ENCODE measurements at places on chromosomes 16 and 17.

- no peak for DNase-seq
Measured at GRCh38 chr16:58377932-58378331, 14.3 kb upstream of the GINS3 start.

DNA sequence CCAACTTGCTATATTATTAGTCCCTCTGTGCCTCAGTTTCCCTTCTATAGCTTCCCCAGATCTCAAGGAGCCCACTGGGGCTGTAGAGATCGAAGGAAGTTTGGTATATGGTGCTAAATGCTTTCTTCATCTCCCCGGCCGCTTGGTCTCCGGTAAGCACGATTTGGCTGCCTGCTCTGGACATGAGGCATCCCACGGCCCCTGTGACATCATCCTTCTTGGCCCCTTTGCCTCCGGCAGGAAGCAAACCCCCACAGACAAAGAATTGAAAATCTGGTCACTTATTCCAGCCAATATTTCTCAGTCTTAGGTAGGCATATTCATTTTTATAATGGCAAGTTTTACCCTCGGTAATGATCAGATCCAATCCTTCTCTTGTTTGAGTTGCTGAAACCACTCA is 65.8 kb downstream of the WSCD1 start:
- no peak for DNase-seq

DNA sequence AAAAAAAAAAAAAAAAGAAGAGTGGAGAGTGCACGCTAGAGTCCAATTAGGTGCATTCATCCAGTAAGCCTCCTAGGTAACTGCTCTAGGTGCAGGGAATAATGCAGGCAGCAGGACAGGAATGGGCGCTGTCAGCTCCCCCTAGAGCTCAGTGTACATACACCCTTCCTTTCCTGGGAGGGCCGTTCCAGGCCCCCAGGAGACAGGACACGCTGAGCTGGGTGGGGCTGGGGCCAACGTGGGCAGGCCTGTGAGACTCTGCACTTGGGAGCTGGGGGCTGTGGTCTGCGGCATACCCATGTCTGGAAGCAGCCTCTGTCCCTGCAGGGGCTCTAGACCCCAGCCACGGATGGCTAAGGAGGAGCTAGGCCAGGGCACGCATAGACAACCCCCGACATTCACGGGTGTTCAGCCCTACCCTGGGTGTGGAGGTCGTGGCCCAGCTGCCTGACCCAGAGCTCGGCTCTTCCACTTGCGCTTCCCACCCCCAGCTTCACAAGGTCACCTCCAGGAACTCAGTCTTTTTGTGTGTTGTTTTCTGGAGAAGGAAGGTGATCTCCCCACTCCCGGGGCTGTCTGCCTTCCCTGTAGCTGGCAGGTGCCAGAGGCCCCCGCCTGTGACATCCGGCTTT is 1.0 kb upstream of the ANTKMT start:
- DNase-seq = no peak

GRCh38 chr17:7574176-7574953 is 5.1 kb upstream of the CD68 start:
- DNase-seq = no peak

- peak; percentile 33 for DNase-seq
Measured at GRCh38 chr17:83054518-83055125, 24.8 kb upstream of the METRNL start.

GRCh38 chr17:30805944-30806456 is 18.5 kb downstream of the CRLF3 start:
- DNase-seq = no peak

DNA sequence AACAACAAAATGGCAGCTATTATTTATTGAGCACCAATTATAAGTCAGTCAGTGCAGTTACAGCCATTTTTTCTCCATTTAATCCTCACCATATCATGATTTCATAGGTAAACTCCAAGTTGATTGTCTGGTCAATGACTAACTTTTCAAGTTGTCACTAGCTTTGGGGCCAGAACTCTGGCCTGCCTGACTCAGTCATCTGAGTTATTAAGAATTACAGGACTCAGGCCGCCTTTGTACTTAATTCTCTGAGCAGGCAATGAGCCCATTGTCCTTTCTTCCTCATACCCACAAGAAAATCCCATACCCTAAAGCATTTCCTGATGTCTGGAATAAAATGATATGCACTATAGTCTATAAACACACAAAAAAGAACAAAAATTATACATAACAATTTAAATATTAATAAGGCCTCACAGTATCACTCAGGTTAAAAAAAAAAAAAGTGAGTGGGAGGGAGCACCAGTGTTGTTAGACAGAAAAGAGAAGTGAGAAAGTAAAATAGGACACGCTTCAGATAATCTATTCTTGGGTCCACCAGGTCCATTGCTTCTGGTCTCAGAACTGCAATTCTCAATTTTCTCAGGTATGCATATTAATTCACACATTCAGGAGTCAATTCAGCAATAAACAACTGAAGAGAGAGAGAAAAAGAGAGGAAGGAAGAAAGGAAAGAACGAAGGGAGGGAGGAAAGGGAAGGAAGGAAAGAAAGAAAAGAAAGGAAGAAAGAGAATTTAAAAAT is 70.2 kb downstream of the SPAG9 start:
- no peak for DNase-seq

DNA sequence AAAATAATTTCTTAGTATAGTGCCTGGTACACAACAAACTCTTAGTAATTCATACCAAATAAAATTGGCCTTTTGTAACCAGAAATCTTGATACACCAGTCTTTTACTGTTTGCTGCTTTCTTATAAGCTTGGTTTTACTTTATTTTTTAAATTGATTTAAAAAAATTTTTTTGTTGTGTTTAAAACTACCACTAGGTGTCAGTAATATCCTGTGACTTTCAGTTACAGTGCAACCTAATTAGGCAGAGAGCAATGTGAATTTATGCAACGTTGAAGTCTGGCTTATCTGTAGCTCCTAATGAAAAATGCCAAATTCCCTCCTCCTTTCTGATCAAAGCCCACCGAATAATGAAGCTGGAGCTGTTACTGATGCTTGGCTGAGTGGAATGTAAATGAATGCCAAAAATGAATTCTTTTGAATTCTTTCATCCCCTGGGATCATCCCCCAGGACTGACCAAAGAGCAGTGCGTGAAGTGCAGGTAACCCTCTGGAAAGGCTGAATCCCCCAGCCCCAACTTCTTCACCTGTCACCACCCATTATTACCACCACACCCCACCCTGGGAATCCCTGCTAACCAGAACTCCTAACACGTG is 3.8 kb downstream of the ERCC4 start:
- no peak for DNase-seq

DNA sequence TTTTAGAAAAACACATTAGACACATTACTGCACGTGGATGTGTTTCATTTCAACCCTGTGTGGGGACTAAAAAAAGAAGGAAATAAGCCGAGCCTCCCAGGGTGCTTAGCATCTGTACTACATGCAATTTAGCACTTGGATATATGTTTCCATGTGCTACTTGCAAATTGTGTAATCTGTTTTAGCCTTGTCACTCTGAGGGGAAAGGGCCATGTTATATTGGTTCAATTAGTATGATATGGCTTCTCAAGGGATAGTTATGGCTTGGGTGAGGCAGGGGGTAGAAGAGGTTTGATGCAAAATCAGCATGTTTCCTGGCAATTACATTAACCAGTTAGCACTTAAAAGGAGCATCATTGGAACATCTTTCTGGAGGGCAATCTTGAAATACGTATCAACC is 353.5 kb upstream of the GOT2 start:
- DNase-seq = no peak

DNA sequence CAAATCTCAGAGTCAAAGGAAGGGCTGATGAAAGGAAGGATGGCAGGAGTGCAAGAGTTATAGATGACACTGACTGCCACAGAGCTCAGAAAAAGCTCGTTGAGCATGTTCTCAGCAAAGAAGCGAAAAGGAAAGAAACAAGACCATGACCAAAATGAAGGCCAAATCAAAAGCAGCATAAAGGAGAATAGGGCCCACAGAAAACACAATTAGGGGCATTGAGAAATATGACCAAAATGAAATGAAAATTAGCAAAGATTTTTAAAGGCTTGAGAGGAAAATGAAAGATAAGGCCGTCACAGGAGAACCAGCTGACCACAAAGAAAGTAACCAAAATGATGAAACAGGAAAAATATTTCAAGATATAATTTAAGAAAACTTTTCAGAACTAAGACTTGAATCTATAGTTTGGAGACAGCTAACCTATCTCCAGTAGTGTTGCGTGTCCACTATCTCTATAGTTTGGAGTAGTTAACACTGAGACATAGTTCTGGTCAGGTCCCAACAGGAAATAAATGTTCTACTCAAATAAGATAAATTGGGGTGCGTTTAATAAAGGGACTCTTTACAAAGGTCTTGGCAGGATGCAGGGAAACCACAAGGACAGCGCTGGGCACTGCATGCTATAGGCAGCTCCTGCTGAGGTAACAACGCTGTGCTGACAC is 7.9 kb downstream of the PRSS54 start:
- DNase-seq = no peak

All from Right ventricle myocardium inferior (tissue), 1 donor.